ENCODE measurements at places on chromosomes 5 and 9. TPM values are rescaled to one million over a fixed set of nuclear protein-coding genes. Genes with fewer than 3 reads are reported as not detected.

GRCh38 chr5:155943516-155944407, 383.2 kb upstream of the SGCD start:
- no peak for DNase-seq
- no peaks in the 10 kb centered on the region for H3K36me3 ChIP-seq
- H3K27ac ChIP-seq: no peak overlapping the region
- H3K27me3 ChIP-seq: peaks cover 32% of the 10 kb centered on the region
- peaks cover 7% of the 10 kb centered on the region for H3K4me1 ChIP-seq

DNA sequence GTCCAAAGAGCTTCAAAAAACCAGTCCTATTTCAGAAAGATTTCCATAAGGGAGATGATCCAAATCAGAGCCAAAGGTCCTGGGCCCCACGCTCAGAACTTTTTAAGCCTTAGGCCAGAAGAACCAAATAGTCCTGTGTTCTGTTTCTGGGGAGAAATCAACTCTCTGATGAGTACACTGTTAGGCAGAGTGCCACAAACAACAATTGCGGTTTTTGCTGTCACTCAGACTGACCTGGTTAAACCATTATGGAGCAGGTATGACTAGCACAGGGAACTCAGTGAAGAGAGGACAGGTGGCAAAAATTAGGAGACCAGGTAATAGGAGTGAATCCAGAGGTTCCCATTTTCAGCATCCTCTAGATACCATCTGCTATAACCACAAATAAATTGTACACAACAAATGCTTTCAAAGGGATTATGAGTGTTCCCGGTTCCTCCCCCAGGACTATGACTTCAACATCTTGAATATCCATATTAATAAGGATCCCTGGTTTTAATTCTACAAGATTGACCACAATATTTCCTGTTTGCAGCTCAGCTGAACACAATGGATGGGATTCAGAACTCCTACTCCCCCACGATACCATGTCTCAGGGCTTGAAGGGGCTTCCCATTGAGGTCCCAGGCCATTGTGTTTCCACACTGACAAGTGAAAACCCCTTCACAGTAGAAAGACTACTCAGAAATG, 52.1 kb upstream of the FREM1 start:
- DNase-seq: no peak
- H3K27me3 ChIP-seq: peaks cover 11% of the 10 kb centered on the region
- no peaks in the 10 kb centered on the region for H3K36me3 ChIP-seq
- H3K4me1 ChIP-seq: peaks cover 7% of the 10 kb centered on the region

Gene NTNG2
- total RNA-seq: 3.3 TPM

- DNase-seq: peak; percentile 85
- H3K27ac ChIP-seq: no peak overlapping the region
- H3K36me3 ChIP-seq: no peaks in the 10 kb centered on the region
- H3K27me3 ChIP-seq: peaks cover 18% of the 10 kb centered on the region
Measured at GRCh38 chr5:5494489-5495402, 72.3 kb downstream of the ICE1 start.

DNA sequence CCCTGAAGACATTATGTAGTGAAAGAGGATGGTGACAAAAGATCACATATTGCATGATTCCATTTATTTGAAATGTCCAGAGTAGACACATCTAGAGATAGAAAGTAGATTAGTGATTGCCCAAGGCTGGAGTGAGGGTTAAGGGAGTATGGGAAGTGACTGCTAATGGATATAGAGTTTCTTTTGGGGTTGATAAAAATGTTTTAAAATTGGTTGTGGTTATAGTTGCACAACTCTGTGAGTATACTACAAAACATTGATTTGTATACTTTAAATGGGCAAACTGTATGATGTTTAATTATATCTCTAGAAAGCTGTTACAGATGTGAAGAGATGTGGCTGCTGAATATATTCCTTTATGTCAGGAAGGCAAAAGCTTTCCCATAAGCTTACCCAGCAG, 202.8 kb downstream of the CCDC171 start:
- DNase-seq: no peak
- no peak overlapping the region for H3K4me3 ChIP-seq
- H3K27ac ChIP-seq: no peak overlapping the region
- H3K27me3 ChIP-seq: no peaks in the 10 kb centered on the region
- no peaks in the 10 kb centered on the region for H3K4me1 ChIP-seq
- H3K36me3 ChIP-seq: no peaks in the 10 kb centered on the region

- H3K36me3 ChIP-seq: no peaks in the 10 kb centered on the region
- peak overlapping the region; percentile 16 for H3K27ac ChIP-seq
- DNase-seq: no peak
- no peak overlapping the region for H3K4me3 ChIP-seq
Measured at GRCh38 chr5:134902071-134902801, 2.7 kb upstream of the PCBD2 start.

Gene SPATA31E1
- not detected for total RNA-seq

DNA sequence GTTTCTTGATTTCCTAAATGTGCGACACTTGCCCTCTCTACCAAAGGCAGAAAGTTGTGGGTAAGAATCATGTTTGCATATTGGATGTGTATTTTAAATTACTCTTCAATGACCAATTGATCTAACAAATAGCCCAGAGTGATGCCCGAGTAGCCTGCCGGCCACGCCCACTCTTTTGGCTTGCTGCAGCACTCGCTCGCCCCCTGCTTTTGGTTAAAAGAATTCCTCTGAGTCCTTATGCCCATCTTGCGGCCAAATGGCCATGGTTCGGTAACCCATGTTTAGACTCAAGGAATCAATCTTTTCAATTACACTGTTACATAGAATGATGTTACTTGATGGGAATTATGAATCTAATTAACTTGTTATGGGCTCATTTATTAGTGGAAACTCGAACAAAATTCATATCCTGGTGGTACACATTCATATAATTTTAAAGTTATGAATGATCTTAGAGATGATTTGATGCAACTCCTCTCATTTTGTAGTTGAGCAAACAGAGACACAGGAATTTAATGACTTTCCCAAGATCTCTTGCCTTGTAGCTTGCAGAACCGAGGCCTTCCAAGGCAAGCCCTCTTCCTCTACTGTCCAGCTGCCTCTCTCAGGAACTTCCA, 36.5 kb downstream of the PPIC start:
- H3K4me3 ChIP-seq: no peak overlapping the region
- H3K4me1 ChIP-seq: peaks cover 1% of the 10 kb centered on the region
- H3K27ac ChIP-seq: peak overlapping the region; percentile 47
- H3K27me3 ChIP-seq: no peaks in the 10 kb centered on the region
- peaks cover 9% of the 10 kb centered on the region for H3K36me3 ChIP-seq
- DNase-seq: no peak

- H3K27ac ChIP-seq: no peak overlapping the region
- no peak for DNase-seq
- H3K4me3 ChIP-seq: no peak overlapping the region
- no peaks in the 10 kb centered on the region for H3K4me1 ChIP-seq
Measured at GRCh38 chr5:157900644-157901043, 41.7 kb upstream of the CLINT1 start.

Gene FBXO4
- total RNA-seq: 10.5 TPM

- H3K27ac ChIP-seq: no peak overlapping the region
- no peaks in the 10 kb centered on the region for H3K4me1 ChIP-seq
- peaks cover 42% of the 10 kb centered on the region for H3K27me3 ChIP-seq
- H3K36me3 ChIP-seq: no peaks in the 10 kb centered on the region
- DNase-seq: no peak
- no peak overlapping the region for H3K4me3 ChIP-seq
Measured at GRCh38 chr5:88116396-88116795, 152.2 kb downstream of the TMEM161B start.

Gene SHROOM1
- total RNA-seq: 0.20 TPM

DNA sequence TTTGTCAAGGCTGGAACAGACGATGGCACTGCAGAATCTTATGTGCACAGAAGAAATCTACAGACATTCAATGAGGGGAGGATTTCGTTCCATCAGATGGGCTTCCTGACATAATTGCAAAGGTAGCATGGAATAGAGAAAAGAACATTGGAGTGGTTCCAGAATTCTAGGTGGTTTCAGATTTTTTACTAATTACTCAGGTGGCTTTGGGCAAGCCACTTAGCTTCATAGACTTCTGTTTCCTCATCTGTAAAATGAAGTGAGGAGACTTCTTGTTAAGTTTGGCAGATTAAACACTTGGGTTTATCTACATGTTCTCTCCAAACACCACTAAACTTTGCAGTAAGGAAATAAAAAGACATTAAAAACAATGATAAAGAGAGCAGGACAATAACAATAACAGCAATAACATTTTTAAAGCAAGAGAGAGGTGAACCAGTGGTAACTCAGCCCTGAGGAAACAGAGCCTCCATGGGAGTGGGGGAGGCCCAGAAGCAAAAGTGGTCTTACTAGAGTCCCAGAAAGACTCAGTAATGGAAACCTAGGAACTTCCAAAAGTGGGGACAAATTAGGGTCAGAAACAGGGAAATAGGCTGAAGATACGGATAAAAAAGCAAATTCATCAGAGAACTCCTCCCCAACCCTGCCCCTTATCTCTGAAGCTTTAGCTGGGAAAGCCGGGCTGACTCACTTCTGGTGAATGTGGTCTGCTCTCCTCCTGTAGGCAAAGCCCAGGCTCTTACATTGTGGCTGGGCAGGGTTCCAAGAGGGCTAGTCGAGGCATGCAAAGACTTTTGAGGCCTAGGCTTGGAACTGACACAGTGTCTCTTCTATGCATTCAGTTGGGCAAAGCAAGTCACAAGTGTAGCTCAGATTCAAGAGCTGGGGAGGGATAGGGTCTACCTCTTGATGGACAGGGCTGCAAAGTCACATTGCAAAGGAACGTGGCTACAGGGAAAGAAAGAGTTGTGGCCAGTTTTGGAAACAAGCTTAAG, 11.8 kb upstream of the ACTBL2 start:
- peaks cover 25% of the 10 kb centered on the region for H3K4me1 ChIP-seq
- peak overlapping the region; percentile 66 for H3K27ac ChIP-seq
- no peaks in the 10 kb centered on the region for H3K27me3 ChIP-seq
